ENCODE measurements at places on chromosomes 16 and 17.
A peak's percentile ranks its signal among the peaks of the same experiment; 100 is the strongest.

DNA sequence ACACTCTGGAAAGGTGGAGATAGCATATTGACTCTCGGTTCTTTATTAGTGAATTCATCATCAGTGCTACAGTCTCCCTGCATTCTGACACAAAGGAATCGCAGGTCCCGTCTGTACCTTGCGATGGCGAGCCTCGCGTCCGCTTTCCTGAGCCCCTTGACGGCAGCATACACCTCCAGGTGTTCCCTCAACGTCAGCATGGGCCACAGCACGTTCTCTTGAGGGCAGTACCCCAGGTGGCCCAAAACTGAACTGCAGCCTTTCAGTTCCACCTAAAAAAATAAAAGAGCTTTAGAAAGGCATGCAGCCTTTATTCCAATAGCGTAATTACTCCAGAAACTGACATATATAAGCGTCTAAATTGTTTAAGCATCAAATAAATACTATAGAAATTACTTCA, 24.2 kb upstream of the ABCA9 start:
- no peak for DNase-seq

DNA sequence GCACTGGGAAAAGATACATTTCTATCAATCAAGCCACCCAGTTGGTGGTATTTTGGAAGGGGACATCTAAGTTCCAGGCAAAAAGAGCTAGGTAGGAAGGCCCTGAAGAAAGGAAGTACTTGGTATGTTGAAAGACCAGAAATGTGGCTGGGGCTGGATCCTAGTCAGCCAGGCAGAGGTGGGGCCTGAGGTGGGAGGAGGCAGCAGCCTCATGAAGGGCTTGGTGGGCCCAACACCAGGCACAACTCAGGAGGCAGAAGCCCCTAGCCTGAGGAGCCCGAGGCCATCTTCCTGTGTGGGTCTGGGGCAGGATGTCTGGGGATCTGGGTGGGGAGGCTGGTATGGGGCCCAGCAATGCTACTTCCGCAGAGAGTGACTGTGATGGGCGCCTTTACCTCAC, 105.9 kb downstream of the SALL1 start:
- DNase-seq: no peak

- no peak for DNase-seq
These were observed 55.3 kb downstream of the GDPD1 start for GRCh38 chr17:59275618-59276017.

DNA sequence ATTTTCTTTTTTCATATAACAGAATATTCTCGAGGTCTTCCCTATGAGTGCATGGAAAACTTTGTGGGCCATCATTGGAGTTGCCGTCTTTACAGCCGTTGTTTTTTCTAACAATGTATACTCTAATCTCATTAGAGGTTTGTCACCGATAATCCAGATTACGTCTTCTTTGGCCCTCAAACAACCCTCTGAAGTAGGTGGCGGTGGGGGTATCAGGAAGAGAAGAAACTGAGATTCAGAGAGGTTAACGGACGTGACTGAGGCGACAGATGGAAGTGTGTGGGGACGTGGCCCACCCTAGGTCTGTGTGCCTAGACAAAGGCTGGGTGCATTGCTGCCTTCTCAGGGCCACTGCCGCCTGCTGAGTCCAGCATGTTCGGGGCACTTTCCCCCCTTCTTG, 63.7 kb downstream of the RPTOR start:
- no peak for DNase-seq

DNA sequence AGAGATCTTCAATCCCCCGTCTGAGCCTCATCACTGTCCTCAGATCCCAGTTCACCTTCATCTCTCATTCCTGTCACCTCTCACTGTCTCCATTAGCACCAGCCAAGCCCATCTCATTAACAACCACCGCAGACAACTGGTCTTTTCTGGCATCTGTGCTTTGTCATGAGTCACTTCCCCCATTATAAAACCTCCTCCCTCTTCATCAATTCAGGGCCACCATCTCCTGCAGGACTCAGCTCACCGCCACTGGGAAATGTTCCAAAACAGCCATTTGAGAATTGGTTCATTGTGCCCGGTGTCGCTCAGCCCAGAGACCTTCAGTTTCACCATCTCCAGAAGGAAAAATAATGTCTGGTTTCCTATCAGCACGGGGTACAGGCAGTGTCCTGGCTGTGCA, 56.9 kb upstream of the TEKT3 start:
- DNase-seq: no peak

- no peak for DNase-seq
These were observed 6.5 kb upstream of the SERPINF1 start for GRCh38 chr17:1755252-1755826.

GRCh38 chr17:18949566-18949965, 2.4 kb upstream of the SLC5A10 start:
- DNase-seq: no peak

DNA sequence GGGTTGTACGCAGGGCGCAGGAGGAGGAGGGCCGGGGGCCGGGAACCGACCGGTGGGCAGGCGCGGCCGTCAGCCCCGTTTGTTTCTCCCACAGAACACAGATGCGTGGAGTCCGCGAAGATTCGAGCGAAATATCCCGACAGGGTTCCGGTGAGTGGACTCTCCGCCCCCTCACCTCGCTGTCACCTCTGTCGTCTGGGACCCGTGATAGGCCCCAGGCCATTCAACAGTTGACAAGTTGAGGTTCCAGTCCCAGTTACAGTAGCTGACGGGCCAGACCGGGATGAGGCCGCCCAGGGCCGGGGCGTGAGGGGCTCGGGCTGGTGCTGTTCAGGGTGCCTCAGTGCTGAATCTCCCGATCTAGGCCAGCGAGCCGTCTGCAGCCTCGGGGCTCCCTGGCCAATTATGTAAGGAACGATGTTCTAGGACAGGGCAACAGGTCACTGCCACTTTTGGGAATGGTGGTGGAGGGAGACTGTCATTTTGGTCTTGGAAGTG, 628 bp downstream of the GABARAPL2 start:
- DNase-seq: no peak

GRCh38 chr16:85157813-85158742, 45.8 kb upstream of the CIBAR2 start:
- DNase-seq: no peak

DNA sequence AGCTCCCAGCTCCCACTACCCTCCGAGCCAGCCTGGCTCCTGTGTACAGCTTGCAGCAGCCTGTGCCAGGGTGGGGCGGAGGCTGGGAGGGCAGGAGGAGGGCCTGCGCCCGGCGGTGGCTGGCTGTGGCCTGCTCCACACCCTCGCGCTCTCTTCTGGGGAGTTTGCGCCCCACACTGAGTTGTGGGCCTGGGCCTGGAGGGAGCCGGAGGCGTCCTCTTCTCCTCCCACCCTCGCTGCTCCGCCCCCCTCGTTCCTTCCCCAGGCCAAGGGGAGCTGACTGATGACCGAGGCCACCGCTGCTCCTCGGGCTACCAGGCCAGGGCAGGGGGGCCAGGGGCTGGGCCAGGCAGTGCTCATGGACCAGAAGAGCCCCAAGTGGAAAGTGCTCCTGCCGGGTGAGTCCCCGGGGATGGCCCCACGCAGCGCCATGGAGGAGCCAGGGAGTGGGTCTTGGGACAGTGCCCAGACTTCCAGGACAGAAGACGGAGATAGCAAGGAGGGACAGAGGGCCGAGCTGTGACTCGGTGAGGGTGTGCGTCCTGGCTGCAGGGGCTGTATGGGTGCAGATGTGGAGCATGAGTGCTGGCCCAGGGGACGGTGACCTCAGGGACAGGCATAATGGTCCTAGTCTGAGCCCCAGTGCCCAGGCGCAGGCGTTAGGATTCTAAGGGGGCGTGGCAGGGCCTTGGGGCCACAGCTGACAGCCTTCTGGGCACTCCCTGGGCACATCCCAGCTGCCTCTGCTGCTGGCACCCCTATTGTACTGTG, 242.1 kb upstream of the GSE1 start:
- DNase-seq: no peak

DNA sequence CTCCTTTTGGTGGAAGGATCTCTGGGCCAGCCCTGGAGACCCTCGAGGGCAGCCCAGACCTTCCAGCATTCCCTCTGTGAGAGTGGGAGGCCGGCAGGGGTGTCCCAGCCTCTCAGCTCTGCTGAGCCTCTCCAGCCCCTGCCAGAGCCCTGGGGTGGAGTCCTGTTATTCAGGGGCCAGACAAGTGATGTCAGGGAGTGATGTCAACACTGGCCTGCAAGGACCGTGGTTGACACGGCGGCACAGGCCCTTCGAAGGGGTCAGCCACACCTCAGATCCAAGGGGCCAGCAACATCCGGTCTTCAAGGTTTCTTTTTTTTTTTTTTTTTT, 231.2 kb downstream of the KATNIP start:
- DNase-seq: no peak

- peak; percentile 52 for DNase-seq
These were observed 236.3 kb downstream of the KCNJ2 start for GRCh38 chr17:70405492-70406220.

DNA sequence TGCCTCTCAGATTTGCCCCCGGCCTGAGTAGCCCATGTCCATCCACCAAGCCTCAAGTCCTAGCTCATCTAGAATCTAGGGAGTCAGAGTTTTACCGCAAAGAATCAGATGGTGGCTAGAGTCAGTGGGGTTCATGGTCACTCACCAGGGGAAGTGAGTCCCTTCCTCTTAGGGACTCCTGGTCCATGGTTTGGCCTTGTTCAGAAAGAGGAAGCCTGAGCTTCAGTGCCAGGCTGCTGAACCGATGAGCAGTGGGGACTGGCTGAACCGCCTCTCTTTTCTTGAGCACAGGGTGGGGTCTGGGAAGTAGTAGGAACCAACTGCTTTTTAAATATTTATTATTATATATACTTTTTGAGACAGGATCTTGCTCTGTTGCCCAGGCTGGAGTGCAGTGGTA, 160.3 kb downstream of the NTN1 start:
- no peak for DNase-seq

- no peak for DNase-seq
These were observed 36.8 kb upstream of the RASD1 start for GRCh38 chr17:17532991-17533390.

DNA sequence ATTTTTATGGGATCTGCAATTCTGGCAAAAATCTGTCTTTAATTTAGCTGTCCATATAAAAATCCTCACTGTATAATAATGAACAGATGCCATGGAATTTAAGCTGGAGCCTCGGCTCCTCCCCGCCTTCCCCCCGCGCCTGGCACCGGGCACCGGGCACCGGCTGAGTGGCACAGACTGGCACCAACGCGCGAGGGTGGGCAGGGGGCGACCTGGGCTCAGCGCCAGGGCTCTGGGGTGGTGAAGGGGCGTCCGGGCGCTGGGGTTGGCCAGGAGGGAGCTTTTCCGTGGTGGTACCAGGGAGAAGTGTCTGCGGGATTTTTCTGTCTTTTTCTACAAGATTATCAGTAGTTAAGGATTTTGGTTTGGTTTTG, 9.1 kb downstream of the NEUROD2 start:
- DNase-seq: no peak

GRCh38 chr17:39573447-39574298, 34.0 kb downstream of the NEUROD2 start:
- no peak for DNase-seq

GRCh38 chr17:15036238-15036637, 228.9 kb downstream of the PMP22 start:
- DNase-seq: no peak

DNA sequence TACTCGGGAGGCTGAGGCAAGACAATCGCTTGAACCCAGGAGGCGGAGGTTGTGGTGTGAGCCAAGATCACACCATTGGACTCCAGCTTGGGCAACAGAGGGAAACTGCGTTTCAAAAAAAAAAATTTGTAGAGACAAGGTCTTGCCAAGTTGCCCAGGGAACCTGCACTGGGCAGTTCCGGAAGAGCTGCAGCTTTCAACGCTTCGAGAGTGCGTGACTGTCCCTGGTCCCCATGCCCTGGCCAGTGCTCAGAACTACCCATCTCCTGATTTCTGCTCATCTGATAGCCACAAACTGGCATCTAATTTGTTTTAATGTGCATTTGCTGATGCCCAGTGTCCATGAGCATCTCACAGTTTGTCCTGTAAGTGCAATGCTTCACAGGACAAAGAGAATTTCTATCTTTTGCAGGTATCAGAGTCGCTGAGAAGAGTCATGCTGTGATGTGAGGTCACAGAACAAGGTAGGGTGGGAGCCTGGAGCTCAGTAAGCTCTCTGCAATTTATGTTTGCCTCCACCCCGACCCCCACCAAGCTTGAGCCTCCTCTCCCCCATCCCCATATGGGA, 3.9 kb downstream of the ACTG1 start:
- peak; percentile 51 for DNase-seq

GRCh38 chr17:78675316-78675616, 98.1 kb upstream of the DNAH17 start:
- DNase-seq: no peak
